Fibroblast of skin of left biceps (primary cell): ENCODE measurements at places on chromosomes 1 and 21.

DNA sequence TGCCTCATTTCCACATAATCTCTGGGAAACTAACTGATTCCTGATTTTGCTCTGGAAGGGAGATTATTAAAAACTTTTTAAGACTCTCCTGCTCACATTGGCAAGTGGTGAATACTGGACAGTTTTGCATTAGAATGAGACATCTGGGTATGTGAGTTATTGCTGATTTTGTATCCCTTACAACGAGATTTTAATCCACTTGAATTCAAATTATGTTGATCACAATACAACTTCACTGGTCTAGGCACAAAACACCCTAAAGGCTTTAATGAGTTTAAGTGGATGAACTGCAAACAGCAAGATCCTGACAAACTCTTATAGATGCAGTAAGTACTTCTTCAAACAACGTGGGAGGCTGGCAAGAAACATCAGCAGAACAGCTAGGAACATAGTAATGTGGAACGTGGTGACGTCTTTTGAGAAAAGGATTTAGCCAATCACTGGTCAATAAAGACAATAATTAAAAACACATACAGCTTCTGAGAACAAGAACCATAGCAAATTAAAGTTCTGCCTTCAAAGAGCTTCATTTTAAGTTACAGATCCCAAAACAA is 10.2 kb upstream of the LYPLAL1 start:
- no peak for DNase-seq

GRCh38 chr1:46522184-46522968 is 29.1 kb downstream of the KNCN start:
- peak; percentile 57 for DNase-seq

DNA sequence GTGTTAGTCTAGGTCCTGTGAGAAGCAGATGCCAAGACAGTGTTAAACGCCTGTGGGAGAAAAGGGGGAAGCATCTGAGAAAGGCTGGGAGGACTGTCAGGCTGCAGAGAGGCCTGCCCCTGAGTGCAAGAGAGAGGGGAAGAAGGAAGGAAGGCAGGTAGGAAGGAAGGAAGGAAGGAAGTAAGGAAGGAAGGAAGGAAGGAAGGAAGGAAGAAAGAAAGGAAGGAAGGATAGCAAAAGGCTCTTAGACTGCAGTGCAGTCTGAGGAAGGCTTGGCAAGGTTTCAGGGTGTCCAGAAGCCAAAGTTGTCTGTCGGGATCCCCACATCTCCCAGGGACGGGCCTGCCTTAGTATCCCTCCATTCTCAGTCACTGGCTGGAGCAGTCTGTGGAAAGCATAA is 82.6 kb downstream of the SPATA46 start:
- DNase-seq, result no peak

GRCh38 chr1:5994713-5995621 is 2.7 kb upstream of the NPHP4 start:
- DNase-seq, result no peak

DNA sequence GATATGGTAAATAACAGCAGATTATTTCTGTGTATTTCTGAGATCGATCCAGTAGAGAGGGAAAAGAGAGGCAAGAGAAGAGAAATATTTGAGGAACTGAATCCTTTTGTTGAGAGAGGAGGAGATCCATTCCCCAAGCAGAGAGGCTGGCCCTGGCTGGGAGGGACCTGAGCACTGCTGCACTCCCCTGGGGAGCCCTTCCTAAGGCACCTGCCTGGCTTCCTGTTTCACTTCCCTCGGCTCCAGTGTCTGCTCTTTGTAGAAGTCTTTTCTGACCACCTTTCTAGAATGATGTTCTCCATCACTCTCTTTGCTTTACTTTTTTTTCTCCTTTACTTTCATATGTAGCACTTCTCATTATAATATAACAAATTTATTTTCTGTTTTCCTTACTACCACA is 42.3 kb upstream of the SLC6A9 start:
- DNase-seq, result no peak

- no peak for DNase-seq
These were observed 101.1 kb upstream of the JUN start for GRCh38 chr1:58884706-58885661.

DNA sequence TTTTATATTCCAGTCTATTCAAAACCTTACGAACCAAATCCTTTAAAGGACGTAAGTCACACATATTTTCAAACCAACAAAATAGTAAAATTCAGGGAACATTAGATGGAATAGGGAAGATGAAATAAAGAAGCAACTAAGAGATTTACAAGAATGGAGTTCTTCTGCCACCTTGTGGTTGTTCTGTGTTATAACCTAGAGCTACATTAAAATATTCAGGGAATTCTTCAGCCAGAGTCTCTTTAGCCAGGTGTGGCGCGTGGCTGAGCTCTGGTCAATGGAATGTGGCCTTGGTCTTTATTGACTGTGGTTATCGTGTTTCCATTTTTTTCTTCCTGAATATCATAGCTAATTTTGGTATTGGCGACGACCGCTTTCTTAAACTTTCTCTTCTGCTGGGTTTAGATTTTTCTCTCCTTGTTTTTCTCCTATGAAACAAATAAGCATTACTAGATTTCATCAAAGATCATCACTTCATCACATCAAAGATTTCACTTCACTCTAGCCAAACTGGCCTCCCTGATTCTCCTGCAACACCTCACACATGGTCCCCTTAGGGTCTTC is 221.3 kb downstream of the MRPL39 start:
- DNase-seq, result no peak

GRCh38 chr1:219991919-219992318 is 54.4 kb downstream of the EPRS1 start:
- DNase-seq, result no peak

GRCh38 chr1:246726255-246726679 is 2.1 kb downstream of the SCCPDH start:
- DNase-seq, result no peak

GRCh38 chr1:7495962-7496361 is 275.1 kb upstream of the VAMP3 start:
- DNase-seq, result no peak

DNA sequence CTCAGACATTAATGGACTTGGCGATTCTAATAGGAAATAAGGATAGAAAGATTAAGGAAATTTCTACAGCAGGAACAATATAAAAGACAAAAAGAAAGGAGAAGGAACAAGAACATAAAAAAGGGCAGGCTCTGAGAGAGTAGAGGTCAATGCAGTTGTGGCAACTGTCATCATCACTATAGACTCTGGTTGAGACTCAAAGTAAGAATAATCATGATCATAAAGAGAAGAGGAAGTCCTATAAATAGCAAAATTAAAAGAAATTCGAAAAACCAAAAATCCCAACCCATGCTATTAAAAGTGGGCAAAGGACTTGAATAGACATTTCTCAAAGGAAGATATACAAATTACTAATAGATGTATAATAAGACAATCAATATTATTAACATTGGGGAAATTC is 14.4 kb upstream of the XCL1 start:
- no peak for DNase-seq

DNA sequence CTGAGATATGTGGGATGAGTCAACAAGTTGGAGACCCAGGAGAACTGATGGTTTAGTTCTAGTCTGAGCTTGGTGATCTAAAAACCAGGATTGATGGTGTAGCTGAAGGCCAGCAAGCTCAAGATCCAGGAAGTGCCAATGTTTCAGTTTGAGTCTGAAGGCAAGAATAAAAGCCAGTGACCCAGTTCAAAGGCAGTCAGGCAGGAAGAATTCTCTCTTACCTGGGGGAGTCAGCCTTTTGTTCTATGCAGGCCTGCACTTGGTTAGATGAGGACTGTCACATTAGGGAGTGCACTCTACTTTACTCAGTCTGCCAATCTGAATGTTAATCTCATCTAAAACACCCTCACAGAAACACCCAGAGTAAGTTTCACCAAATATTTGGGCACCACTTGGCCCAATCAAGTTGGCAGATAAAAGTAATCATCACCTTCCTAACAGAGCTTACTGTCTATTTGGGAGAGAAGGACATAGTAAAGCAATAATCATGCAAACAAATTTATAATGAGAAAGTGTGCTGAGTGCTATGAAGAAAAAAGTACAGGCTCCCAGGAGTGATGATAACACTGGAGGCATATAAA is 63.4 kb downstream of the TSEN15 start:
- DNase-seq, result no peak

GRCh38 chr1:8396083-8396785 is 78.3 kb downstream of the SLC45A1 start:
- DNase-seq, result no peak

DNA sequence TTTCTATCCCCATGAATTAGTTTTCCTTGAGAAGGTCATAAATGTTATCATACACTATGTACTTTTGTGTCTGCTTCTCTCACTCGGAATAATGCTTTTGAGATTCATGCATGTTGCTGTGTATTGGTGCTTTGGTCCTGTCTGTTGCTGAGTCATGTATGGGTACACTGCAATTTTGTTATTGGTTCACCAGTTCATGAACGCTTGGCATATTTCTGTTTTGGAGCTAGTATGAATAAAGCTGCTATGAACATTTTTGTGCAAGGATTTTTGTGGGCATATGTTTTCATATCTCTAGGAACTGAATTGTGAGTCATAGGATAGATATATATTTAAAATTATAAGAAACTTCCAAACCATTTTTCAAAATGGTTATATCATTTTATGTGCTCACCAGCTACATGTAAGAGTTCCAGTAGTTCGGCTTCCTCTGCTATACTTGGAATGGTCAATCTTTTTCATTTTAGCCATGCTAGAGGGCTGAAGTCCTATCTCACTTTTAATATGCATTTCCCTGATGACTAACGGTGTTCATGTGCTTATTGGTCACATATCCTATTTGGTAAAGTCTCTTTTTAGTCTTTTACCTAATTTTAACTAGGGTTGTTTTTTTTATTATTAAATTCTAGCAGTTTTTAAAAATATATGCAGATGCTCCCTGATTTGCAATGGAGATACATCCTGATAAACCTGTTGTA is 38.2 kb downstream of the ETS2 start:
- no peak for DNase-seq

DNA sequence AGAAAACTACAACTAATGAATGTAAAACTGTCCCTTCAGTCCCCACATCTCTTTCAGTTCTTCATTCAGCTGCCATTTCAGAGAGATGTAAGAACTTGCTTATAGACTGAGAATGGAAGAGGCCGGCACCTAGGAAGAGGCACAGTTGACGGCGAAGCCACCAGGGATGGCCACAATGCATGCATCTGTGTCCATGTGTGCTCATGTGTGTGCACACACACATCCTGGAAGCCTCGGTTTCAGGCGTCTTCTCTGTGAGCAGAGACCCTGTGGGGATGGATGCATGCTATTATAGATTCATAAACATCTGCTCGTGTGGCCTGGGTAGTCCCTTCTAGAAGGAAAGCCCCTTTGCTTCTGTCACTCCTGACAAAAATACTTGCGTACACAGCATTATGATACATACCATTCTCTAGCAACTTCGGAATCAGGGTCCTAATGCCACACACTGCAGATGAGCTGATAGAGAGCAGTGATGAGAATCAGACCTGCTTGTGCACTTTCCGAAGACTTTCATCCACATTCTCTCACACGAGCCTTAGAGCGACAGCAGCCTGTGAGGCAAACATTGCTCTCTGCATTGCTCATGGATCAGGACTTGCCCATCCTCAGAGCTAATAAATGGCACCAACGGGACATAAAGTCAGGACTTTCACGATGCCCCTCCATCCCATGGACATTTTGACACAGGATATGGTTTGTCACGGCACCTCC is 12.4 kb upstream of the GPR61 start:
- no peak for DNase-seq
